ENCODE measurements at places on chromosomes 13 and 19.

- no peak for DNase-seq
Measured at GRCh38 chr19:14050512-14050911, 11.4 kb downstream of the PALM3 start.

GRCh38 chr19:38547421-38547820 is 70.3 kb downstream of the MAP4K1 start:
- no peak for DNase-seq

DNA sequence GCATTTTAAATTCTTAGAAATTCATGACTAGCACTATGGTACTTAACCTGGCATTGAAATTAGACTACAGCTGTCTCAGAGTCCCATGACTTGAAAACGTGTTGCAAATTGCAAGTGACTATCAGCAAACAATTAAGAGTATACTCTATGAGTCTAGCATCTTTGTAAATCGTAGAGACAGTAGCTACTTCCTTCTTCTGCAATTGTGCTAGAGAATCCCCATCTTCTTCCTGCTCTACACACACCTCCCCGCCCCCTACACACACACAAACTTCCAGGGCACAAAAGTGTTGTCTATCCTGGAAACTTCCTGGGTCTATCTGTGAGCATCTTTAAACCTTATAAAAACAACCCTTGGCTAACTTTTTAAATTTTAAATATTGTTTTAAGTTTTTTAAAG is 35.2 kb upstream of the MIR17HG start:
- DNase-seq: no peak

- DNase-seq: no peak
Measured at GRCh38 chr19:55489711-55490477, 1.7 kb downstream of the SSC5D start.
